Left ventricle myocardium superior (tissue), 1 donor: ENCODE measurements at places on chromosomes 1 and 21. TPM values are rescaled to one million over a fixed set of nuclear protein-coding genes. Genes with fewer than 3 reads are reported as not detected.

DNA sequence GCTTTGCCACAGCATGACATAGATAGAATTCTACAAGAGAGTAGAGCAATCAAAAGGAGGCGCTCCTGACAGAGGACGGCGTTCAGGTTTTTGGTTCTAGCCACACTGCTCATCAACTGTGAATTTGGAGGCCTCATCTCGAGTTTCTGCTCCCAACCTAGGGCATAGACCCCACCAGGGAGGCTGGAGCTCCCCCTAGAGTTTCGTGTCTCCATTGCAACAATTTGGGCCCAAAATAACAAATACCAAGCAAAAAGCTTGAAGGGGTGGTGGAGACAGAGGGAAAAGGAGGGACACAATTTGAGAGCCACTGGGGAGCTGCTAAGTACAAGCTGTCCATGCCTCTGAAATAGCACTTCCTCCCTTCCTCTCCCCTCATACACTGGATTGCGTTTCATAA lies 297.0 kb downstream of the GPATCH2 start:
- DNase-seq, result no peak

DNA sequence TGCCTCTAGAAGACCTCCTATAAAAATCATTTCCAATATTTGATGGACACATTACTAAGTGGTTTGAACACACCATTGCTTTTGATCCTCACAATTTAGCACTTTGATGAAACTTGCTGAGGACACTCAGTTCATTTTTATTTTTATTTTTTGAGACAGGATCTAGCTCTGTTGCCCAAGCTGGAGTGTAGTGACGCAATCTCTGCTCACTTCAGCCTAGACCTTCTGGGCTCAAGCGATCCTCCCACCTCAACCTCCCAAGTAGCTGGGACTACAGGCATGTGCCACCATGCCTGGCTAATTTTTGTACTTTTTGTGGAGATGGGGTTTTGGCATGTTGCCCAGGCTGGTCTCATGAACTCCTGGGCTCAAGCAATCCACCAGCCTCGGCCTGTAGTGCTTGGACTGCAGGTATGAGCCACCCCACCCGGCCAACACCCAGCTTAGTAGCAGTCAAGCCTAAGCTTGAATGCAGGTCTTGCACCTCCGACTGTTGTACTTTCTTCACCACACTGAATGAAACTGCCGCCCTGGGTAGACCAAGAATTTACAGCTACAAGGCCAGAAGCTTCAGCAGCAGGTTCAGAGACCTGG lies 24.8 kb upstream of the ATP2B4 start:
- DNase-seq, result no peak

DNA sequence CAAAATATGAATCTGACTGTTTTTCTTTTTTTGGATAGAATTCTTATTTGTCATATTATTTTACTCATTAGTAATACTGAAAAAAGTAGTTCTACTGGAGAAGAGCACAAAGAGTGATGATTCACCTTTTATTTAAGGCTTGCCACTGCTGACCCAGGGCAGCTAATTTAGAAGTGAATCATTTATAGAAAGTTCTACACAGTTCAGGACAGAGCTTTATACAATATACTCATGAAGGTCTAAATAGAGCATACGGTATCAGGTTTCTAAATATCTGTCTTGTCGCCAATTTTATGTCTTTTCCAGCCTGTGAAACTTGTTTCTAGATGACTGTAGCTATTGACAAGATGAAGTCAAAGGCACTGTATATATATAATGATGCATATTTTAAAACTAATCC lies 25.0 kb downstream of the GIPC2 start:
- no peak for DNase-seq

DNA sequence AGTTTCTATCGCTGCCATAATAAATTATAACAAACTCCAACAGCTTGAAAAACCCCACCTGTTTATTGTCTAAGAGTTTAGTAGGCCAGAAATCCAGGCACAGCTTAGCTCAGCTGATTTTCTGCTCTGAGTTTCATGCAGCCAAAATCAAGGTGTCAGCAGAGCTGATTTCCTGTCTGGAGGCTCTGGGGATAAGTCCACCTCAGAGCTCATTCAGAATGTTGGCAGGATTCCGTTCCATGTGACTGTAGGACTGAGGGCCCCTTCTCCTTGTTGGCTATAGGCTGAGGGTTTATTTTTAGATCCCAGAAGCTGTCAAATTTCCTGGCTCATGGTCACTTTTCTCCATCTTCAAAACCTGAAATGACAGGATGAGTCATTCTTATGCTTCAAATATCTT lies 91.6 kb upstream of the CHODL start:
- DNase-seq, result no peak

DNA sequence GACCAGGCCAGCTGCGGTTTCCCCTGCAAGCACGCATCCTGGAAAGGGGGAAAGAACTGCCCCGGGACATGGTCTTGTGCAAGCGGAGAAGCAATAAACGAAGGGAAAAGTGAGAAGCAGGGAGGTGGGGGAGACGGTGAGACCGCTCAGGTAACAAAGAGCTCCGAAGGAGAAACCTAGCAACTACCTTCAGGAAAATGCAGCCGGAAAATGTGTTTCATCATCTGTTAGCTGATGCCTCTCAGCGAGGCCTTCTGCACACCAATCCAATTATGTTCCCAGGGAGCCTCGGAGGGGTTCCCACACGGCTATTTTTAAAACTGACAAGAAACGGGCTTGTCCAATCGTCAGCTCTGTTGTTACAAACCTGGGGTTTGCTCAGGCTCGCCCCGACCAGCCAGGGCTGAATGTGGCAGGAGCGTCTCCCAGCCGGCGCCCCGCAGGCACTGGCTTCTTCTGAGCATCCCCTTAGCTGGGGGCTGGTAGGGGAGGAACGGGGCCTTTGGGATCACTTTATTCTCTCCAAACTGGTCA lies 3.4 kb downstream of the RIPK4 start:
- no peak for DNase-seq

ELK4 gene
- total RNA-seq, result 40.5 TPM

- no peak for DNase-seq
Observed at GRCh38 chr1:160499631-160500030, 23.4 kb downstream of the SLAMF6 start.

DNA sequence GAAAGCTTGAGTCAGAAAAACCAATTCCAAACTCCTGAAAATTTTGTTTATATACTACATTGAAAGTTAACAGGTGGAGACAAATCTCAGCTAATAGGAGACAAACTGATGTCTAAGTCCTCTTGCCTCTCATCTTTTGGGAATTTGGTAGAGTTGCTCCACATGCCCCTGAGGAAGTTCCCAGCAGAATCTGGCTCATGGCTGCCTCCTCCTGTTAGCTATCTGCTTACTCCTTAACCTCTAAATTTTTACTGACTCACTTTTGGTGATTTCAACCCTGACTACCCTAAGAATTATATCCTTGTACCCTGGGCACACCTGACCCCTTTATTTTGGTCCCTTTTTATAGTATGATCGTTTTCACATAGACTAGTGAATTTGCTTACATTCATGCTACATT lies 633.7 kb upstream of the USP24 start:
- DNase-seq, result no peak

- no peak for DNase-seq
Observed at GRCh38 chr1:81954534-81955020, 153.8 kb downstream of the ADGRL2 start.

DNASE2B gene
- not detected for total RNA-seq

- DNase-seq, result no peak
Observed at GRCh38 chr1:160538985-160539651, 16.1 kb upstream of the SLAMF6 start.

NTNG1 gene
- total RNA-seq, result 0.57 TPM

- no peak for DNase-seq
Observed at GRCh38 chr1:180195401-180195800, 34.7 kb upstream of the LHX4 start.

DNA sequence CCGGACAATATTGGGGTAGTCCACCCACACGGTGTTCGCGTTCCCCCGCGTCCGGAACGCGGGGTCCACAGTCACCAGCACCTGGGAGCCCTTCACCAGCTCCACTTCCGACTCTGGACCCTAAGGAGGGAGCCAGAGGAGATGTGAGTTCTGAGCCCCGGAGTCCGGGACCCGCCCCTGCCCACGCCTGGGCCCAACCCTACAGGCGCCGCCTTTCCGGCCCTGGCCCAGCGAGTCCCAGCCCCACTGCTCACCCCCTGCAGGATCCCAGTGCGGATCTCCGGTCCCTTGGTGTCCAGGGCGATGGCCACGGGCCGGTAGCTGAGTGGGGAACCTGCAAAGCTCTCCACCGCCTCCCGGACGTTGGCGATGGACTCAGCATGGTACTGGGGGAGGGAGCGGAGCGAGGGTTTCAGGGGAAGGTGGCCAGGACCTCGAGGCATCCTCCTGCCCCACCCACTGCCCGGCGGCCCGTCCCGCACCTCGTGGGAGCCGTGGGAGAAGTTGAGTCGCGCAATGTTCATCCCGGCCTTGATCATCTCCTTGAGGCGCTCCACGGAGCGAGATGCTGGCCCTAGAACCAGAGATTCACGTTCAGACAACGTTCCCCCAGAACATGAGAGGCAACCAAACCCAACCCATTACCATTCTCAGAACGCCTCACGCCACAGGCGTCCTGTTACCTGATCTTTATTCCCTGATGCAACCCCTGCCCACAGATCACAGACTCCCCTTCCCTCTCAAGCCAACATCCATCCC lies 5.9 kb downstream of the PKLR start:
- no peak for DNase-seq

GRCh38 chr1:106290805-106291501 lies 765.5 kb upstream of the PRMT6 start:
- no peak for DNase-seq

RRAGC gene
- total RNA-seq, result 23.2 TPM

DNA sequence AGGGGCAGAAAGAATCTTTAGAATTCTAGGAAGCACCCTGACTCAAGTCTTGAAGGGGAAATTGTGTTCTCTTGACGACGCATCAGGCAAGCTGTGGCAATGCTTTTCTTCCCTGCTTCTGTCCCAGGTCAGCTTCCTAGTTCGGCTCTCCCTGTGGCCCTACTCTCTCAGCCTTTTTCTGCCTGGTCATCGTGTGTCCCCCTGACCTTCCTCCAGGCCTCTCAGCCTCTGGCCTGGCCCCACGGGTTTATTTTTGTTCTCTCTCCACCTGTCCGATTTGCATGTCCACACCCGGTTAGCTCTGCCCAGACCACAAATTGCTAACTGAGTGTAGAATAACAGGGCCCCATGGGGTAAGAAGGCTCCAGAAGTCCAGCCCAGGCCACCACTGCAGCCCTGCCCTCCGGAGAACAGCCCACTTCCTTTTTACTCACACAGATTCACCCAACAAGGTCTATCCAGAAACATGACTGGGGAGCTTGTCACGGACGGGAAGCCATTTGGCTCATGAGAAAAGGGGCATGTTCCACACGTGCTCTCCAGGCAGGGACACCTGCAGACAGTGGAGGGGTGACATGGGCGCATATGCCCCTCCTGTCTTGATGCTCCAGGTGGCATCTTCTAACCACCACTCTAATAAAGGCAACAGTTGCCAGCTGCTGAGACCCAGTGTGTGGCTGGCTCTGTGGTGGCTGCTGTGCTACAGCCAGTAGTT lies 9.8 kb downstream of the KCNN3 start:
- no peak for DNase-seq

PGLYRP4 gene
- total RNA-seq, result not detected

GRCh38 chr1:46725736-46726108 lies 6.8 kb upstream of the EFCAB14 start:
- no peak for DNase-seq
